ENCODE measurements at places on chromosomes 13 and 19.

GRCh38 chr13:110215606-110216005 is 91.4 kb downstream of the COL4A1 start:
- no peak for DNase-seq

DNA sequence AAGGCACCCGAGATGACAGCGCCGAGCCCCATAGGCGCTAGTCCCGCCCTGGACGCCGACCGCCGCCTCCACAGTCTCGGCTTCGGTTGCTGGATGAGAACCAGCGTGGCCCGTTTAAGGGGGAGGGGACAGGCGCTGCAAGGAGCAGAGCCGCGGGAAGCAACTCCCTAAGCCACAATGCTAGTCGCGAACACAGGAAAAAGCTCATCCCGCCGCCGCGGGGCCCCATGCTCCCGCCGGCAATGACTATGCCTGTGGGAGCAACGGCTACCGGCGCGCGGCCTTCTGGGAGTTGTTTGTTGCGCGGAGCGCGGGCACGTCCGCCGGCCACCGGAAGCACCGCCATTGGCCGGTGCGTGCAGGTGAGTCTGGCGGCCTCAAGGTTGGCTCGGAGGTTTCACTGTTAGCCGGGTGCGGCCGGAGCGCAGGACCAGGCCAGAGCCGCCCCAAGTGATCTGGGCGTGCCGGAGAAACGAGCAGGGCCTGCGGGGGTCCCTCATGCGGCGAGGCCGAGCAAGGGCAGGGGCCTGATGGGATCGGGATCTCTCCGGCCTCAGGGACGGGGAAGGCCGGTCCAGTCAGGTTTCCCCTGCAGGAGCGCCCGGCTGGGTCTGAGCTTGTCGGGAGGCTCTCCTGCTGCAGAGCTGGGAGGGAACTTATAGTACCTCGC is at the start of gene ZNF544:
TSS of gene ZNF544 (plus strand) at position 330 of the 670 bp plus-strand sequence. CDS start 15,110 bp downstream, outside the sequence.
- DNase-seq, result no peak

- DNase-seq, result no peak
Observed at GRCh38 chr13:56700324-56700723, 440.4 kb upstream of the PRR20A start.

DNA sequence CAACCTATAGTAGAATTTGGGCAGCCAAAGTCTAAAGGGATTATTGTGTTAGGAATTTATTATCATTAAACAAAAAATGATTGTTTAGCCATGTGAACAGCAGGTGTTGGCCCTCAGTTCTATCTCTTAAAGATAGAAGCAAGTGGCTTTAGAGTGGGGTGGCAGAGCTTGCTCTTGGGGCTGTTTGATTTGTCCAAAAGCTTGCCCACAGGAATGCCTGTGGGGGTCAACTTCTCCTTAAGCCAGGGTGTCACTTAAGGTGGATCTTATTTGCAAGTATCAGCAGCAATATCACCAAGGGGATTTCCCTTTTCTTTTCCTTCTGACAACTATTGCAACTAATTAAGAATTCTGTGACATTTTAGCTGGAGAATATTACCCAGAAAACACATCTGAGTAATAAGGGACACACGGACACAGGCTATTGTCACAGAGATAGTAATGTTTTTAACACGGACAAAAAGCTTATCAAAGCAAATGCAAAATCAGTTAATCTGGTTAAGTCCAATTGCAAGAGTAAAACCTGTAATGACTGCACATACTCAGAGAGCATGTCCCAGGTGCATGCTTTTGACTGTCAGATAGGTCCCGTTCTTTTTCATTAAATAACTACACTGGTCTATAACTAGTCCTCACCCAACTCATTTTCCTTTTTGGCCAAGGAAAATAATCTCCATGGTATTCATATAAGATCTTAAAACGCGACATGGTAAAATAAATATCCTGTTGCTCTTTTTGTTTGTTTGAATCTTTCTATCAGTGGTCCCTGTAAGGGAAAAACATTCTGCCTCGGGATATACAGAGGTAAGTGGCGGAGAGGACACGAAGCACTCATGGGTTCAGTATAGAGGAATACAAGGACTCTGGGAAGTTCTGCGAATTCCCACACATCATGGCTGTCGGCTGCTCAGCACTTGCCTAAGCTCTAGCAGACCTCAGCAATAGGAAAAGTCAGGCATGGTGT is 172.1 kb upstream of the RFC3 start:
- no peak for DNase-seq

DNA sequence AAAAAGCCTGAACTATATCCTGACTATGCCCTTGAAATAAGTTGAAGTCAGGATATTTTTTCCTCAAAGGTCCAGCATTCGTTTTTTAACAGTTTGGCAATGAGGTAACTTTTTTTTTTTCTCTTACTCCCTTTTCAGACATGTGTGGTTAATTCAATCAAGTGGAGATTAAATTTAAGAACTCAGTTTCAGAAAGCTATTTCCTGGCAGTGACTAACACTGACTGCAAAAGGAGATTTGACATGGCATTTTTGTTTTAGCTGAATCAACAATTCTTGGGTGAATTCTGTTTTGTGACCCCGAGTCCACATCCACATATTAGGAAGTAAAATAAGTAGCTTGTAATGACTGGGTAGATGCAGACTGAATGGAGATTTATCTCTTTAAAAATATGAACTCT is 716.4 kb downstream of the PCDH9 start:
- no peak for DNase-seq

DNA sequence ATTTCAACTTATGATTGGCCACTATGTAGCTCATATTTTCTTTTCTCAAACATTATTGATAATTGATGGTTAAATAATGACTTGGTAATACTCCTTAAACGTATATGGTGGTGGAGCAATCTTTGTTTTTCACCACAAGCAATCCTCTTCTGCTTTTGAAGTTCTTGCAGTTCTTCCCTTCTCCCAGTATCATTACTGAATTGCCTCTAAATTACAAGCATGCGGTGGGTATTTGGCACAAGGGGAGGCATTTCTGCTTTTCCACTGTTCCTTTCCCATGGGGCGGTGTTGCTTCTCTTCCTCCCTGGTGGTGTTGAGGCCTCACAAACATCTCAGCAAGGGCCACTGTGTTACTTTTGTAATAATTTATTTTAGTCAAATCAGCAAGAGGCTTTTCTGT is 234.4 kb upstream of the RXFP2 start:
- no peak for DNase-seq

DNA sequence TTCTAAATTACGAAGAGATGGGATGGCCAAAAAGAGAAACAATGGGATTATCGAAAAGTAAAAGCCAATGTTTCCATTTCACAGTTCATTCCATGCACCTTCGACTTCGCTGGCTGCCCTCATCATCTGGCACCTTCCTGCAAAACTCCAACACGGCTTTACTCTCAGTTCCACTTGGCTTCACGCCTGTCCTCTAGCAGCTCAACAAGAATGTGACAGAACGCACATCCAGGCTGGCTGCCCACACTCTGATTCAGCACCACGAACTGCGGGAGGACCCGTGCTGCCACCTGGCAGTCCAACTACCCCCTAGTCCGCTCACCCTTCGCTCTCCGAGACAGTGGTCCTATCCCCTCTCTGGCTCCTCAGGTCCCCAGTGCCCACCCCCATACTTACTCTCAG is 11.7 kb downstream of the ATP7B start:
- DNase-seq, result no peak

DNA sequence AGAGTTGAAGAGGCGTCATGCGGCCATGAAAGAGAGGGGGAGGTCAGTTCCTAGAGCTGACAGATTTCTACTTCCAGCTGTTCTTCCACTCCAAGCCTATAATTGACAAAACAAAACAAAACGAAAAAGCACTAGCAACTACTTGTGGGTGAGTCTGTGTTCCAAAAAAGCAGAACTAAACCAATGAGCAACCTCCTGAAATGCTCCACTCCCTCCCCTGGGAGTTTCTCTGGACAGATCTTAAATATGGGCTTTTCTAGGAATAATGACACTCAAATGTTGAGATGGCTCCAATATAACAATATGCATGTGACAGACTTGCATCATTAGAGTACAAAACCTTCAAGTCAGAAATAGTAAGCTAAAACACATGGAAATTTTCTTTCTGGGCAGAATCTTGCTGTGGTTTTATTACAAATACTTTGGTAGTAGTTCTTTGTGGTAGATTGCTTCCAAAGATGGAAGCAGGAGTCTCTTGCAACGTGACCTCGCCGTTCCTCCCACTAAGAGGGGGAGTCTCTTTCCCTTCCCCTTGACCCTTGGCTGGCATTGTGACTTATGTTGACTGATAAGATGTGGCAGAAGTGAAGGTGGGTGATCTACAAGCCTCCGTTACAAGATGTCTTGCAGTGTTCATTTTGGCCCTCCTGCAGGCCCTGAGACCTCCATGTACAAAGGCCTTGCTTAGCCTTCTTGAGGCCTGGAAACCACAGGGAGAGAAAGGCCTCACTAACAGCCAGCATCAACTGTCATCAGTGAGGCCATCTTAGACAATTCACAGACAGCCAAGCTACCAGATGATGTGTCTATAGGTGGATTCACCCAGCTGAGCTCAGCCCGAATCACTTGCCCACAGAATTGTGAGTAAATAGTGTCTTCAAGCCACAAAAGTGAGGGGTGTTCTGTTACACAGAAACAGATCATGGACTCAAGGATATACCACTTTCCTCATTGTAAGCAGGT is 173.1 kb upstream of the RFC3 start:
- peak; percentile 28 for DNase-seq

- DNase-seq, result no peak
Observed at GRCh38 chr13:25018729-25019115, 77.2 kb upstream of the PABPC3 start.

DNA sequence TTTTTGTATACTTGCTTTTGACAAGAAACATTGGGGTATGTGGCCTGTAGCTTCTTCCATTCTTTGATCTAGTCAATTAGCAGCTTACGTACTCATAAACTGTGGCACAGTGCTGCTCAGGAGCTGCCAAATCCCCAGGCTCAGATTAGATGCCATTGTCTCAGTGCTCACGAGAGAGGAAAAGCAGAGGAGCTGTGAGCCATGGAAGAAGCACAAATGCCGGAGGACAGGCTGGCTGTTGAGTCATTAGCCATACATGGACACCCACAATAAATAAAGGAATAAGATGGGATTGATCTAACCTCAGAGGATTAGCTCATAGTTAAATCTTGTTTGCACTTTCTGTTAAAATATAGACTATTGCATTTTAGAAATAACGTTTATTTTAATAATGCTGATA is 121.7 kb downstream of the POSTN start:
- DNase-seq, result no peak

GRCh38 chr13:111423168-111423785 is 102.8 kb downstream of the TEX29 start:
- DNase-seq, result no peak

DNA sequence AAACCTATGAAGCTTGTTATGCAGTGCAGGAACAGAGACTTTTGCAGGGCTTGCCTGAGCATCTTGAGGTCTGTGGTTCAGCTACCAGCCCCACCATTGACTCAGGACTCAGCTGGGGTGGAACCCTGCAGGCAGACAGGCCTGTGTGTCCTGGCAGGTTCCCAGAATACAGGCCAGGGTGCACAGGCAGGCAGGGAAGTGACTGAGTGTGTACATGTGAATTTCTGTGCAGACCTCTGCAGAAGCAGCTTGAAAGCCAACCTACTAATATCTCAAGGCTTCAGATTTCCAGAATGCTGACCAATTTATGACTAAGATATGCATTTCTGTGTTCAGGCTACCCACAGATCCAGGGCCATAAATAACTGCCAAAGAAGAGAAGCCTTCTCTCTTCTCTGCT is 254.4 kb downstream of the DLEU7 start:
- DNase-seq, result peak; percentile 23

GRCh38 chr13:90690458-90691080 is 656.9 kb upstream of the MIR17HG start:
- DNase-seq, result no peak

DNA sequence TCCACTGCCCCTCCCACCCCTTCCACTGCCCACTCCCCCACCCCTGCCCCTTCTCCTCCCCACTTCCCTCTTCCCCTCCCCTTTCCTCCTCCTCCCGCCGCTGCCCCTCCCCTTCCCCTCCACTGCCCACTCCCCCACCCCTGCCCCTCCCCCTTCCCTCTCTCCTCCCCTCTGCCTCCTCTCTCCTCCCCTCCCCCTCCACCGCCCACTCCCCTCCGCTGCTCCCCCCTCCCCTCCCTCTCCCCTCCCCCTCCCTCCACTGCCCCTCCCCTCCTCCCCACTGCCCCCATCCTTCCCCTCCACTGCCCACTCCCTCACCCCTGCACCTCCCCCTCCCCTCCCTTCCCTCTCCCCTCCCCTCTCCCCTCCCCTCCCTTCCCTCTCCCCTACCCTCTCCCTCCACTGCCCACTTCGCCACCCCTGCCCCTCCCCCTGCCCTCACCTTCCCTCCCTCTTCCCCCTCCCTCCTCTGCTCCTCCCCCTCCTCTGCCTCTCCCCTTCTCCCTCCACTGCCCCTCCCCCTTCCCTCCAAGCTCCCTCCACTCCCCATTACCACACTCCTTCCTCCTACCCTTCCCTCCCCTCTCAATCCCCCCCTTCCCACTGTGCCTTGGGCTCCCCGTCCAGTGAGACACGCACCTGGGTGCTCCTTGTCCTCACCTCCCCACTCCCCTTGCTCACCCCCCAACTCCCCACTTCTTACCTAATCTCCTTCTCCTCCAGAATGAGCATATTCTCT is 21.9 kb downstream of the ATP8B3 start:
- no peak for DNase-seq

DNA sequence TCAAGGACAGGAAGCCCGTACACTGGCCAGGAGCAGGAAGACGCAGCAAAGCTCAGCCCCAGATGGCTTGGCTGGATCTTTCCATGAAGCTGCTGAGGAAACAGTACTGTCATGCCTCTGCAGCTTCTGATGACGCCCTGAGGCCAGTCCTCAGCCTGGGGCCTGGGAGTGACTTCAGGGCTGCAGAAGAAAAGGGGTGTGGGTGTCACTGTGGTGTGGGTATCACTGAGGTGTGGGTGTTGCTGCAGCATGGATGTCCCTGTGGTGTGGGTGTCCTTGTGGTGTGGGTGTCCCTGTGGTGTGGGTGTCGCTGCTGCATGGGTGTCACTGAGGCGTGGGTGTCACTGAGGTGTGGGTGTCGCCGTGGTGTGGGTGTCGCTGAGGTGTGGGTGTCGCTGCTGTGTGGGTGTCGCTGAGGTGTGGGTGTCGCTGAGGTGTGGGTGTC is 12.0 kb upstream of the GAS6 start:
- no peak for DNase-seq

GRCh38 chr19:35592226-35592625 is 6.3 kb downstream of the PMIS2 start:
- peak; percentile 9 for DNase-seq

DNA sequence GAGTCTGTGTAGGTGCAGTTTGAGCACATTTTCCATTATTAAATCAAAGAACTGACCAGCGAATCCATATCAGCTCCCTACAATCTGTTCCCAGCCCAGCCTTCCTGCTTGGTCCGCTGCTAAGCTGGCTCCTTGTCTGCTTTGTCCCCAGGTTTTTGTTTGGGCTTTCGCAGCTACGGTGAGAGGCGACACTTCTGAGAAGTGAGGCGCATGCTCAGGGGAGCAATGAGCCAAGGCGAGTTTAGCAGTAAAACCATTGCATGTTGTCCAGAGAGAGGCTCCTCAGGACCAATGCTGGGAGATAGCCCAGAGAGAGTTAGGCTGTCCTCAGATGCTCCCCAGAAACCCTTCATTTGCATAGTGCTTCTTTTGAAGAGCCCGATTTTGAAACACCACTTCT is 162.0 kb downstream of the ITGBL1 start:
- no peak for DNase-seq
